ENCODE measurements at places on chromosomes 1 and 21.

DNA sequence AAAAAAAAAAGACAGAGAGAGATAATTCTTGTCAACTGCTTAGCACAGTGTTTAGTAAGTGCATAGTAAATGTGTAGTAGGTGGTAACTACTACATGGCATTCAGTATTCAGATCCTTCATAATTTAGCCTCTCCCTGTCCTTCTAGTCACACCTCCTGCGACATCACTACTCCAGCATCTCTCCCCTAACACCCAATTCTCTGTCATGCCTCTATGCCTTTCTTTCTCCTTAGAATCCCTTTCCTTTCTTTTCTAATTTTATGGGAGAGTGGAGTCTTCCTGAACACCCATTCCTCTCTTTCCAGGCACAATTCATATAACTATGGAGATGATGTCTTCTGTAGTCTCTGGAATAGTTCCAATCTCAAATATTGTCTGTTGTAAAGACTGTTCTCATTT is 3.9 kb upstream of the VPS72 start:
- no peak for DNase-seq

DNA sequence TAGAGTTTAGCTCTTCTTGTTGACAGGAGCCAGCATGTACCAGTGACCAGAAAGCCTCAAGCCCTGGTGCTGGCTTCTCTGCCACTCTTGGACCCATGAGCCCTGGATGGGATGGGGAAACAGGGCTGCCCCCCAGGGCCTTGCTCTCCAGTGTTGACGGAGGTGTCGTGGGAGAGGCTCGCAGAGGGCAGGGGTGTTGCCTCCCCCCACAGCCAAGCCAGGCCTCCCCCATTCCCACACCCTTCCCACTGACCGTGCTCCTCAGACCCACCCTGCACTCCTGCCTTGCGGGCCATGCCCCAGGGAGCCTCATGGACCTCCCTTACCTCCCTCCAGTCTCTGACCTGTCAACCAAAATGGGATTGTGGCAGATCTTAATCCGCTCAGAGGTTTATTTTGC is 123.8 kb upstream of the COL6A1 start:
- no peak for DNase-seq

GRCh38 chr1:157284451-157284850 is 146.3 kb upstream of the ETV3 start:
- DNase-seq: no peak

DNA sequence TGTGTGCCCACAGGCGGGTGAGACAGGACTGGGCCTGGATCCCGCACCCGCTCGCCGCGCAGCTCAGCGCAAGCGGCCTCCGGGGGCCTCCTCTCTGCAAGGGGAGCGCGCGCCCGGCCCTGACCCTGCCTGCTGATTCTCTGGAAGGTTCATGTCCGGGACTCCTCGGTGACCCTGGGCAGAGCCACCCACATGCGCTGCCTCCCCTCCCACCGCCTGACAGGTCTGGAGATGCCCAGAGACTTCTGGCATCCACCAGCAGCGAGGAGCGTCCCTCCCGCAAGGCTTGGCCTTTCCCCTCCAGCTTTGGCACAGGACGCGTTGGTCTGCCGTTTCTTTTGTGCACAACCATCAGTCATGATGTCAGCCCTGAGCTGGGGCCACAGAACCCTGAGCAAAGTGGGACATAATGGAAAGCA is 42.0 kb upstream of the COL6A2 start:
- DNase-seq: no peak

GRCh38 chr1:224879162-224879803 is 50.2 kb upstream of the DNAH14 start:
- no peak for DNase-seq

DNA sequence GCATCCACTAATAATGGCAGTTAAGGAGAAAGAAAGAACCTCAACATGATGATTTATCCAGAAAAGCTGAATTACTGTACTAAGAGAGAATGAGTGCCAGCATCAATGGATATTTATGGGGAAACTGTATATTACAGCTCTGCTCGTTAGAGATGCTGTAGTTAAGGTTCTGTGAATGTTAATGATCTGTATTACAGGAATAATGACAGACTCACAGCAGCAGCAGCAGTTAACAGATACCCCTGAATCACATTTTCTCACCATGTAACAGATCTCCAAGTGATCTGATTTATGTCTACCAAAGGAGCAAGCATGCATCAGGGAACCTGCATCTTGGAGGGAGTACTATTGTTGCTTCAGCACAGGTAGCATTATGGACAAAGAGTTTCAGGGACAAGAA is 80.6 kb upstream of the C8B start:
- no peak for DNase-seq

- DNase-seq: no peak
These were observed 147.4 kb downstream of the TENT5C start for GRCh38 chr1:117753232-117753631.

GRCh38 chr1:160499631-160500030 is 23.4 kb downstream of the SLAMF6 start:
- DNase-seq: no peak

GRCh38 chr1:59204001-59204400 is 92.9 kb upstream of the FGGY start:
- no peak for DNase-seq

DNA sequence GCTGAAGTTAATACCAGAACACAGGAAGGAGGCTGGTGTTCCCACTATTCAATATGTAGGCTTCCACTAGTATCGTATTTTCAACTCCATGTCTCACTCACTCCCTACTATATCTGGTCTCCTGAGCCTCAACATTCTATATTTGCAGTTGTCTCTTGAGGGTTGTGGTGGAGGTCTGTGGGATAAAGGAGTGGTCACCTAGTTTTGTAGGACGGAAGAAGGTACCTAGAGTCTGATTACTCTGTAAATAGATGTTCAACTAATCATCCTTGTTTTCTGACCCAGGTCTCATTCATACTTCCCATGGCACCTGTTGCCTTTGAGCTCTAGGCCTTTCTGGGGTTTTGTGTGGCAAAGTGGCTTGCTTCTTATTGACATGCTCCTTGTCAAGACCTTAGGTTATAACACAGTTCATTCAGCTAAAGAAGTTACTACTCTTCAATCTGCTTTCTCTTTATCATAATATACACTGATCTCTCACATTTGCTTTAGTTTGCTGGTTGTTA is 18.1 kb downstream of the IFT25 start:
- DNase-seq: no peak

DNA sequence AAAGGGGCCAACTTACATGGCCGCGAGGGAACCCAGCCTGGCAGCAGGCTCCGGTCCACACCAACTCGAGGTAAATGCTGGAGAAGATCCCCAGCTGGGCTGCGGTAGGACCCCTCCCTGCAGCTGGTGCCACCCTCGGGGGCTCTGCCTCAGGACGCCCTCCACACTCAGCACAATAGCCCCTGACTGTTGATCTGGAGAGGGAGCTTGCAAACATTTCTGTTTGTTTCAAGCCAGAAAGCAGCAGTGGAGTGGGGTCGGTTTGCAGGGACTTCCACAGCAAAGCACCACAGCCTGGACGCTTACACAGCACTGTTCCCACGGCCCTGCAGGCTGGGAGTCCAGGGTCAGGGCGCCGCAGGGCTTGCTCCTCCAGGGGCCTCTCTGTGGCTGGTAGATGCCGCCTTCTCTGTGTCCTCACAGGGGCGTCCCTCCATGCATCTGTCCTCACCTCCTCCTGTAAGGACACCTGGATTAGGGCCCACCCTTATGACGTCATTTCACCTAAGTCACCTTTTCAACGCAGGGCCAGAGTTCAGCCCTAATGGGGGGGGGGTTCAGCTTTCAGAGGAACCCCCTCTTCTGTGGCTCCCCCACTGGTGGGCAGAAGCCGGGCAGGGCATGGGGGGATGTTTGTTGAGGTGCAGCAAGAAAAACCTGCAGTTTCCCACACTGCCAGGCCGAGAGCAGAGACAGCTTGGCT is 24.1 kb upstream of the TTC34 start:
- DNase-seq: no peak

DNA sequence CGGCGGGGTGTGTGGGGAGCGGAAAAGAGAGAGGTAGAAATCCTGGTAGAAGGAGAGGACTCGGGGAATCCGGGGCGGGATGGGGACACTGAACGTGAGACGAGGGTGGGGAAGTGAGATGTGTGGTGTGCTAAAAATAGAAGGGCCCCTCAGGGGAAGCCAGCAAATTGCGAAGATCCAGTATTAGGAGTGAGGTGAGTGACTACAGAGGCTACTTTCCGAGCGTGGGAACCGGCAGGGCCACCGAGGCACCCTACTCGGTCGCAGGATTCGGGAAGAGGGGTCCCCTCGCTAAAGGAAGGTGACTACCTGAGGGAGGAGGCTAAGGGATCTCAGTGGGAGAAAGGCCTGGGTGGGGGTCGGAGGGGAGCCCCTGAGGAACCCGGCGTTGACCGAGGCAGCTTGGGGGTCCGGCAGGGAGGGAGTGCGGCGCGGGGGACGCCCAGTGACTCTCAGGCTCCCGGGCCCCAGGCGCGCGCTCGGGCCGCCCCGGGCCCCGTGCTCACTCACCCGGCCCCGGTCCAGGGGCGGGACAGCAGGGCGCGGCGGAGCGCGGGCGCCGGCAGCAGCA is 318 bp downstream of the ALDH4A1 start:
- DNase-seq: no peak

- peak; percentile 57 for DNase-seq
These were observed 1.5 kb upstream of the COX20 start for GRCh38 chr1:244833734-244834542.

DNA sequence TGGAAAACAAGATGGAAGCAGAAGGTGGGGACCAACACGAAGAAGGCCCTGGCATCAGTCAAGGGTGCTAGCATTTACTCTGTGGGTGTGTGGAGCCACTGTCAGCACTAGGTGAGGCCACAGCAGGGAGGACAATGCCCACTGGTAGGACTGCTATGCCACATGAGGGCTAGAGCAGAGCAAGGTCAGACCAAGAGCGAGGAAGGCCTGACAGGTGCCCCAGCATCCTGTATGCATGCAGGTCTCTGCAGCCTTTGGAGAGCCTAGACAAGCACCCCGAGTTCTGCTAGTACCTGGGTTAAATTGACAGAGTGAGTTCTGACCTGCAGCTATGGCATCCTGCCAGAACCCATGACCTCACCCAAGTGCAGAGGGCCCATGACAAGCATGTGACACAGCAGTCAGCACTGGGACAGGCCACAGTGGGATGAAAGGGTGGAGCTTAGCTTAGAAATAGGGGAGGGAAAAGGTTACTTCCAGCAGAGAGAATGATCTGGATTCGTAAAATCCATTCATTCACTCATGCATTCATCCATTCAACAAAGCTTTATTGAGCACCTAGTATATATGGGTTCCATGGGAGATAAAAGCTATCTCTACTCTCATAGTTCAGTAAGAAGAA is 9.0 kb upstream of the CSF1 start:
- no peak for DNase-seq

DNA sequence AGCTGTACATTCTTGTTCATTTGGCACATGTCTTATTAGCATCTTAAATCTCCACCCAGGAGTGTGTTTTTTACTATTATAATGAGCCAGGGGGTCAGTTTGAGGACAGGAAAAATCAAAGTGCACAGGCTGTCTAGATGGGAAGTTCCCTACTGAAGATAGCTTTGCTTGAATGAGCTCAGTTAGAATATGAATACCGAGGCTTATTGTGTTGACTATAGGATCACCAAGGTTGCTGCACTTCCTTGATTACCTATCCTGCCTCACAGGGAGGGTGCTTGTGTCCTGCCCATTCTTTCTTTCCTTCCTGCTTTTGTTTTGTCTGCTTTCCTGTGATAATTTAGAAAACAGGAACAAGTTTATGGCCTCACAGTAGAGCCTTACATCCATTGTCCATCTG is 16.3 kb downstream of the PHGDH start:
- no peak for DNase-seq

DNA sequence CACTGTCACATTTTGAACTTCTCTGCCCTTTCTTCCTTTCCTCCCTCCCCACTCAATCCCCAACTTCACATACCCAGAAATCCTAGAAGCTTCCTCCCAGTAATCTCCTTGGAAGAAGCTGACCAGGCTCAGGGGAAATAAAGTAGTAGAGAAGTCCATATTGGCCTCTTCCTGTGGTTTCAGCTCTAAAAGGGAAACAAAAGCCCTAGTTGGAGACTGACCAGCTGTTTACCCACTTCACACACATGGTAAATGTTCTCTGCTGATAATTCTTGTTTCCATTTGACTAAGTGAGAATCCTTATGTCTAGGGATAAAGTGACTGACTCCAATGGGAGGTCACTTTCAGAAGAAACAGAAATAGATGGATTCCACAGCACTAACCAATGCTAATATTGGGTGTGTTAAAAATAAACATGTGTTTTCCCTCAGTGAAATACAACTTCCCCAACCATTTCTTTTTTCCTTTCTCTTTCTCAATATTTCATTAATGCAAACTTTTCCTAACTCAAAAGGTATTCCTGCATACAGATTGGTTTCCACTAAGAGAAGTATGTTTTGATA is 178.9 kb upstream of the DPT start:
- DNase-seq: no peak

DNA sequence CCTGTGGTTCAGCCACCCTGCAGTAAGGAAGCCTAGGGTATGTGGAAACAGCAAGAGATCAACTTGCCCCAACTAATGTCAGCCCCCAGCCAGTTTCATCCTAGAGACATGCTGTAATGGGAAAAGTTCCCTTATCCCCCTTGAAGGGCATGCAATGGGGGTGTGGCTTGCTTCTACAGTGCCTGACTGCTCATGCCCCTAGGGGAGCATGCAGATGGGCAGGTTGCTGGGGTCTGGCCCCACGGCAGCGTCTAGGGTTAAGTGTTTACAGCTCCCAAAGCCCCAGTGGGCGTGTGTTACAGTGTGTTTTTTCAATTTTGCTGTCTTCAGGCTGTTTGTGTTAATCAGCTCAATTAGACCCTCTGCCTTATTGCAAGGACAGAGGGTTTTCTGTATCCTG is 1105.9 kb downstream of the AMY1C start:
- no peak for DNase-seq

GRCh38 chr1:197083474-197083873 is 16.4 kb upstream of the F13B start:
- DNase-seq: no peak

DNA sequence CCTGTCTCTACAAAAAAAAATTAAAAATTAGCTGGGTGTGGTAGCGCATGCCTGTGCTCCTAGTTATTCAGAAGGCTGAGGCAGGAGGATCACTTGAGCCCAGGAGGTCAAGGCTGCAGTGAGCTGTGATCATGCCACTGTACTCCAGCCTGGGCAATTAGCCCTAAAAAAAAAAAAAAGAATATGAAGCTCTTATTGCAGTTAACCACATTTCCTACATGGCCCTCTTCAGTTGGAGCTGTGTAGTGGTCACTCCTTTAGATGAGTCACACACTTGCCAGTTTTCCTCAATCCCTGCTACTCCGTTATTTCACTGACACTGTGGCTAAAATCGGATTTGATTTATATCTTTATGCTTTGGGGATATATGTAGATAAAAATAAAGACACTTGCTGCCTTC is 11.8 kb downstream of the NFYC start:
- DNase-seq: no peak

Data from CD4-positive, alpha-beta T cell (primary cell).